ENCODE measurements at places on chromosomes 5 and 9.

GRCh38 chr9:21903380-21903965 lies 90.7 kb downstream of the CDKN2A start:
- no peak for DNase-seq

- DNase-seq, result no peak
Observed at GRCh38 chr9:93601666-93602065, 25.3 kb downstream of the PHF2 start.

GRCh38 chr5:113331209-113331551 lies 103.6 kb downstream of the TSSK1B start:
- DNase-seq, result no peak

DNA sequence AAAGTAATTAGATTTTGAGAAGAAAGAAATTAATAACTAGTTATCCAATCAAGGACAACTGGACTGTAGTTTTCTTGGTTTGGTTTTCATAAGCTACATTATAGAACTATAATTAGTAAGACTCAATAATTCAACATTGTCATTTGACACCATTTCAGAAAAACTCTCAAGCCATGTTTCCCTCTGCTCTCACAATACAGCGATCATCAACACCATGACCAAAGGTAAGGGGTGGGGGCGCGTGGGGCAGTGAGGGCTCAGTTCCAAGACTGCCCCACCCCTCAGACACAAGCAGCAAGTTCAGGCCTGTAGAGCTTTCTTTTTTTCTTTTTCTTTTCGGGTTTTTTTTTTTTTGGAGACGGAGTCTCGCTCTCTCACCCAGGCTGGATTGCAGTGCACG lies 6.4 kb downstream of the CMBL start:
- DNase-seq, result no peak

- no peak for DNase-seq
Observed at GRCh38 chr9:7237473-7238246, 479.9 kb downstream of the KDM4C start.

DNA sequence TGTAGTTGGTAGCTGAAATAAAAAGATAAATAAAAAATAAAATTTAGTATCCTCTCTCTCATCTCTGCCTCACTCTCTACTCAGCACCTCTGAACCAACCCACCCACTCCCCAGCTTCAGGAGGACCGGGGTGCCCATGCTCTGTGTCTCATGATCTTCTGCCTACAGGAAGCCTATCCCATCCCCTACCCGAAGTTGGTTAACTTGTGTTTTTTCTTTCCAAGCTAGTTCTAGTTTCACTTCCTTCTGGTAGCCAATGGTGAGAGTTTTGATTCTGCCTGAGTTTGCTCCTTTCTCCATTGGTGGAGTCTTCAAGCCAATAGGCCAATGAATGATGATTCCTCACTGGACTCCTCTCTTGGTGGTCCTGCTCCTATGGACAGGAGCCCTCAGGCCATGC lies 32.1 kb downstream of the SNX24 start:
- no peak for DNase-seq

DNA sequence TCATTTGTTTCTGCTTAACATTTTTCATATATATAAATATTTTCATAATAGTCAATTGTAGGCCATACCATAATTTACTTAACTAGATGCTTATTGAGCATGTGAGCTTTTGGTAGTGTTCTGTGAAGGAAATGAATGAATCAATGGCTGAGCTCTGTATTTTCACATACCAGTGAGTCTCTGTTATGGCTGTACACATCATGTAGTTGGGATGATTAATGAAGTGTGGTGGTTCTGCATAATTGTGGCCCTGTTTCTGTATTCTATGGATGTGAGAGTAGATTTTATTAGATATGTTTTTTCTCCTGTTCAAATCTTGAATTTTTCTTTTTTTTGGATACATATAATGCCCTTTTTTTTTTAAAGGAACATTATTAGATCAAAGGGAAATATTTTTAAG lies 56.2 kb downstream of the CTNNA1 start:
- DNase-seq, result no peak

DNA sequence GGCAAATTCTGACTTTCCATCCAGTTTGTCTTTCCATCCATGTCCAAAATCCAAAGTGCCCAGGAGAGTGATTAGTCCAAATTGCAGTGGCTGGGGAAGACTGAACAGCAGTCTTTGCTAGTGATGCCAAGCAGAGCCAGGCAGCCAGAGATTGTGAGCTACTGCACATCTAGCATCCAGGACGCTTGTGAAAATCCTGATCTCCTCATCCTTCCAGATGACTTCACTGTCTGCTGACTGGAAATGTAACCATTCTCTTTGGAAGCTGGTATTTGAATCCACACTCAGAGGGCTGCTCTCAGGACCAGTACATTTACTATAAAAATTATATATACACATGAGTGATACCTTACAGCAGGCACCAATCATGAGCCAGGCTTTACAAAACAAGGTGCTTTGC lies 49.6 kb downstream of the MACROH2A1 start:
- DNase-seq, result no peak

GRCh38 chr9:133606708-133607025 lies 2.5 kb downstream of the FAM163B start:
- DNase-seq, result no peak

DNA sequence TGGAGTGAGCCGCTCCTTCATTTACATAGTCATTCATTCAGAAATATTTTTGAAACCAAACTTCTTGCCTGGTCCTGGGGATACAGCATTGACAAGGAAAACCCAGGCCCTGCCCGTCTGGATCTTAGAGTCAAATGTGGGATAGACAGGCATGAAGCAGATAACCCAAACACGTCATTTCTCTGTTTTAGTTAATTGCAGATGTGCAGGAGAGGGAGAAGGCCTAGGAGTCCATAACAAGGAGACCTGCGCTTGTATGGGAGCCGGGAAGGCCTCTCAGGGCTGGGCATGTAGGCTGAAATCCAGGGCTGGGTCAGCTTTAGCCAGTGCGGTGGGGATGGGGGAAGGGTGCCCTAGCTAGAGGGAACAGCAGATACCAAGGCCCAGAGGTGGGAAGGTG lies 43.3 kb downstream of the PRRX2 start:
- no peak for DNase-seq

- DNase-seq, result no peak
Observed at GRCh38 chr5:174692381-174692780, 32.0 kb upstream of the MSX2 start.

DNA sequence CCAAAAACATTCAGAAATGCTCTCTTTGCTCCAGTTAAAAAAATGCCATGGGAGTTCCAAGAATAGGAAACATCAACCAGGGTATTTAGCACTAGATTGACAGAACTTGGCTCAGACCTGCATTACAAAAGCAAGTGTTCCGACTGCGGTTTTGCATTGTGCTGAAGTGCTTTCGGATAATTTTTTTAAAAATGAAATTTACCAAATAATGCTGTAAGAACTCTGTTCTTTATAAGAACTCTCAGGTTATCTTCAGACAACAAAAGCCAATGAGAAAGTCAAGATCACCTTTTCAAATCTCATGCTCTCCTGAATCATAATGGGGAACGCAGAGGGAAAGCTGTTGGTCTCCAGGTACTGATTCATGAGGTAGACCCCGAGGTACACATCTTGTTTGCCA lies 483 bp upstream of the PLPP6 start:
- DNase-seq, result no peak

- DNase-seq, result no peak
Observed at GRCh38 chr9:127697575-127697974, 9.2 kb upstream of the CFAP157 start.

- no peak for DNase-seq
Observed at GRCh38 chr9:114928671-114929070, 1.7 kb downstream of the TNFSF8 start.

- DNase-seq, result no peak
Observed at GRCh38 chr5:108720391-108720790, 27.3 kb upstream of the FER start.

- DNase-seq, result no peak
Observed at GRCh38 chr5:154086641-154087040, 47.9 kb downstream of the MFAP3 start.

- DNase-seq, result no peak
Observed at GRCh38 chr5:131545845-131546244, 89.2 kb downstream of the RAPGEF6 start.

DNA sequence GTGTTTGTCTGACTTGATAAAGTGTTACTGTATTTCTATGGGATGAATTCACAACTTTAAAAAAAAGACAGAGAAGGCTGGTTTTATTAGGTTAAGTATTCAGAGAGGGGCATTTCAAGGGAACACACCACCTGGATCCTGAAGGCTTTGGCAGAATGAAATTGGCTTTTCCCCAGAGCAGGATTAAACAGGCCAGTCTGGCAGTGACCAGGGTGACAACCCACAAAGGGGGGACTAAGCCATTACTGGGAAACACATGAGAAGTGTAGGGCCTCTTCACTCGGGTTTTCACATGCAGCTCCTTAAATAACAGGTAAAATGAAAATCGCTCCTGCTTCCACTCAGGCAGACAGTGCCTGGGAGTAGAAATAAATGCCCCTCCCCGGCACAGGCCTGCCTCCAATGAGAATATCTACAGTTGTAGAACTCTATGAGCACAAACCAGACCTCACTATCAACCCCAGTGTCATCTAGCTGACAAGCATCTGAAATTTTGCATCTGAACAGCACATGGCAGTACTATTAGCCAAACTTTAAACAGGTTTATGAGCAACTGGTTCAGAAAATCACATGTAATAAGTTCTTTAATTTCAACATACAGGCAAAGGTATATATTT lies 85.8 kb downstream of the LHFPL2 start:
- no peak for DNase-seq

- DNase-seq, result no peak
Observed at GRCh38 chr9:27451207-27451797, 72.8 kb upstream of the IFNK start.

DNA sequence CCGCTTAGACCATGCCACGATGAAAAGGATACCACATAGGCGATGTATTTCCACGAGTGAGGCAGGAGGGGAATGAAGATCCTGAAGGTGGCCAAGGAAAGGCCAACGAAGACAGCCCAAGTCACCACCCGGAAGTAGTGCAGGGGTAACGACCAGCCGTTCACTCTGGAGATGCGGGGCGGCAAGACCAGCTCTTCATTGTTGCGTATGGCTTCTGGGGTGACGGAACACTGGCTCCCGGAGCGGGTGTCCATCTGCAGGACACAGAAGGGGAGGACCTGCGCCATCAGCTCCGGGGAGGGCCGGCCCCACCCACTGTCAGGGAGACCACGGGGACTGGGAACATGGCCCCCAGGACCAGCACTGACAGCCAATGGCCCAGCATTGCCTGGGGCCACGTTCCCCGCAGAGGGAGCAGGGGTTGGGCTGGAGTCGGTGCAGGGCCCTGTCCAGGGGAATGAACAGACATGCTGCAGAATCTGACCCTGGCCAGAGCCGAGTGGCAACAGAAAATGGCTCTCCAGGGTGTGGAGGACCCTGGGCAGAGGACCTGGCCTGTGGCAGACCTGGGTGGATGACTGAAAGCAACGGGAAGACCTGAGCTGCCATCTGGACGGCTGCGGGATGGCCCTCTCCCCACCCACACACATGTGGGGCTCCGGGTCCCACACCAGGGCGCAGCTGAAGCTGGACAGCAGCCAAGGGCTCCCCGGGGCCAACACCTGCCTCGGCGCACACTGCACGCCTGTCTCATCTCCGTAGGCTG lies 17.7 kb downstream of the ZDHHC11B start:
- no peak for DNase-seq

- no peak for DNase-seq
Observed at GRCh38 chr5:149367249-149367971, 9.6 kb downstream of the PCYOX1L start.

DNA sequence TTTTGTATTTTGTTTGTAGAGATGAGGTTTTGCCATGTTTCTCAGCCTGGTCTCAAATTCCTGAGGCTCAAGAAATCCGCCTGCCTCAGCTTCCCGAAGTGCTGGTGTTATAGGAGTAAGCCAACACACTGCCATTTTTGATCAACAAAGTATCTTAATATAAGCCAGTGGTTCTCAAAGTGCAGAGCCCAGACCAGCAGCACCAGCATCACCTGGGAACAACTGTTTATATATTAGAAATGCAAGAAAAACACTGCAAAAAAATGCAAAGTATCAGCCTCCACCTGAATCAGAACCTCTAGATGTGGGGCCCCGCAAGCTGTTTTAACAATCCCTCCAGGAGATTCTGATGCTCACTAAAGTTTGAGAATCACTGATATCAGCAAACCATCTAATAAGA lies 6.2 kb downstream of the IL17B start:
- DNase-seq, result no peak

DNA sequence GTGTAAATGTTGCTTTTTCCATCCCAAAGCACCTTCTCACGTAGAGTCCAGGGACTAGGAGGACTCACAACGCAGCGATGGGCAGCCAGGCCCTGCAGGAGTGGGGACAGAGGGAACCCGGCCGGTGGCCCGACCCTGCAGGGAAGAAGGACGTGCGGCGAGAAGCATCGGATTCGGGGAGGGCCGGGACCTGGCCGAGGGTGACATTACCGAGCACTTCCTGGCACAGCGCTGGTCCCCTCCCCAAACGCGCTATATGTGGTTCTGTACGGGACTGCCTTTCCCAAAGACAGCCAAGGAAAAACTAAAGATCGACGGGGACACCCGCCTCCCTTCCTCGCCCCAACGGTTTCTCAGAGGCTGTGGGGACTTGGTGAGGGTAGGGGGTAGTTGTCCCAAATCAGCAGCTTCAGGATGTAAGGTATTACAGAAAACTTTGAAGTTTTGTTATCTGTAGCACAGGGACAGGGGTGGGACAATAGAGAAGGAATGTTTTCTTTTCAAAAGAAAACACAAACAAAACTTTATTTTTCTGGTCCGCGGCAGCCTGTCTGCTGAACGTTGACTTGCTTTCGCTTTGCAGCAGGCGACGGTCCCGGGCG lies 887 bp upstream of the MAP3K1 start:
- DNase-seq, result peak; percentile 15

GRCh38 chr9:126470241-126470993 lies 143.3 kb upstream of the LMX1B start:
- DNase-seq, result peak; percentile 21

DNA sequence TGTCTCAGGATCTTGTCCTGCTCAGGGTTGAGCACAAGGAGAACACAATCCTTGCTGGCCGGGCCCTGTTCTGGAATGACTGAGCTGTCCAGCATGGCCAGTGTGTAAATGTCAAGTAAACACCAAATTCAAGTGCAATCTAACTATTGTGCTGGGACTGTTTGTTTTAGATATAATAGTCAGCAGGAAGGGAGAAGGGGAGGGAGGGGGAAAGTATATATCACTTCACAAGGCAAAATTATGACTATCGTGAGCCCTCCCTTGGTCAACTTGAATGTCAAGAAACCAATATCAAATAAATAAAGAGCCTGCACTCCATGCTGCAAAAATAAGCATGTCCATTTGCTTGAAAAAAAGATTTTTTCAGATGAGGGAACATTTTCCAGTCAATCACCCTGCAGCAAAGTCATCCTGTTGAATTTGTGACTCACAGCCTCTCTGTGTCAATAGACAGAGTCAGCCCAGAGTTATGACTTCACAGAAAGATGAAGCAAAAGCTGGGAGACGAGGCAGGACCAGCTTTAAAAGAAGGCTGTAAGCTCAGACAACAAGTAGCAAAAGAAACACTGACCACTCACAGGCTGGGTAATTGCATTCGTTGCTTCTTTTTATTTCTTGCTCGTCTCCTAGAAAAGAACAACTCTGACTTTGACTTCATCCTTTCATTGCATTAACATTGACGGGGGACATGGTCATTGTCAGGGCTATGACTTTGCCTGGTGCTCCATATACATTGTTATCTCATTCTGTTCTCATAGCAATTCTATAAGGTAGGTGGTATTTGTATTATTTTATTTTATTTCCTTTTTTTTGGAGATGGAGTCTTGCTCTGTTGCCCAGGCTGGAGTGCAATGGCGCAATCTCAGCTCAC lies 15.3 kb upstream of the KLF4 start:
- no peak for DNase-seq

- no peak for DNase-seq
Observed at GRCh38 chr9:132498531-132499210, 83.7 kb upstream of the BARHL1 start.
